ENCODE measurements at places on chromosomes 13 and 19. TPM values are rescaled to one million over a fixed set of nuclear protein-coding genes. Genes with fewer than 3 reads are reported as not detected.

ADPRHL1 gene
- 0.75 TPM for total RNA-seq

N4BP2L1 gene
- 2.0 TPM for total RNA-seq

LACC1 gene
- 15.1 TPM for total RNA-seq

BCKDHA gene
- 26.1 TPM for total RNA-seq
